ENCODE measurements at places on chromosomes 3 and 15.

- no peak for DNase-seq
- no peaks in the 10 kb centered on the region for H3K36me3 ChIP-seq
- H3K27ac ChIP-seq = no peak overlapping the region
- no peak overlapping the region for H3K4me3 ChIP-seq
- H3K27me3 ChIP-seq = no peaks in the 10 kb centered on the region
Measured at GRCh38 chr3:10421996-10422395, 83.4 kb downstream of the ATP2B2 start.

- no peaks in the 10 kb centered on the region for H3K27me3 ChIP-seq
- no peak overlapping the region for H3K4me3 ChIP-seq
- peaks cover 17% of the 10 kb centered on the region for H3K36me3 ChIP-seq
- H3K4me1 ChIP-seq = no peaks in the 10 kb centered on the region
Measured at GRCh38 chr3:72811571-72811970, 36.7 kb downstream of the SHQ1 start.

GRCh38 chr3:186365202-186365974 lies 3.4 kb upstream of the DGKG start:
- no peaks in the 10 kb centered on the region for H3K36me3 ChIP-seq
- no peak overlapping the region for H3K4me3 ChIP-seq
- H3K27ac ChIP-seq = no peak overlapping the region
- no peaks in the 10 kb centered on the region for H3K4me1 ChIP-seq
- H3K27me3 ChIP-seq = peaks cover 45% of the 10 kb centered on the region

- no peaks in the 10 kb centered on the region for H3K36me3 ChIP-seq
- H3K4me1 ChIP-seq = no peaks in the 10 kb centered on the region
- DNase-seq = peak; percentile 88
- no peak overlapping the region for H3K27ac ChIP-seq
Measured at GRCh38 chr15:52078876-52079700, 33.5 kb downstream of the BCL2L10 start.

DNA sequence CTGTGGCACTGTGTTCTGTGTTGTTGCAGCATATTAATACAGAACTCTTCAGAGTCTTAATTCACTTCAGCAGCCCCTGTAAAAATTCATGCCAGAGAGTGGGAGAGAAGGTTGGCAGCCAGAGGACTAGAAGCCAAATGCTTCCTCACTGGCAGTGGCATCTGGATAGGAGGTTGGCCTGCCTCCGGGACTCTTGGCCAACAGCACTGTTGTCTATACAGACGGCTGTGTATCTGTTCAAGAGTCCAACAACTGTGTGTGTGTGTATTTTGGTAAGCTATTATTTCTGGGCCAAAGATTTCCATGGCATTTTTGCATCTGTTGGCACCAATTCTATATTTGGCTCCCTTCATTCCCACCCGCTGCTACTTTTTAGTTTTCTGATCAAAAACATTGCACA lies 156.0 kb upstream of the SOX2 start:
- no peaks in the 10 kb centered on the region for H3K4me1 ChIP-seq
- H3K27me3 ChIP-seq = no peaks in the 10 kb centered on the region
- H3K4me3 ChIP-seq = no peak overlapping the region
- H3K27ac ChIP-seq = no peak overlapping the region

- no peaks in the 10 kb centered on the region for H3K4me1 ChIP-seq
- no peak overlapping the region for H3K4me3 ChIP-seq
- no peak for DNase-seq
- no peaks in the 10 kb centered on the region for H3K27me3 ChIP-seq
- H3K27ac ChIP-seq = no peak overlapping the region
Measured at GRCh38 chr3:194812176-194812575, 126.5 kb downstream of the FAM43A start.

- H3K4me3 ChIP-seq = peak overlapping the region; percentile 100
- peaks cover 12% of the 10 kb centered on the region for H3K4me1 ChIP-seq
- H3K36me3 ChIP-seq = no peaks in the 10 kb centered on the region
- peak overlapping the region; percentile 96 for H3K27ac ChIP-seq
- peaks cover 3% of the 10 kb centered on the region for H3K27me3 ChIP-seq
- no peak for DNase-seq
Measured at GRCh38 chr15:64842096-64842939, 603 bp downstream of the PLEKHO2 start.

All from transverse colon (tissue), 4 donors.